ENCODE measurements at places on chromosomes 6 and 20.

DNA sequence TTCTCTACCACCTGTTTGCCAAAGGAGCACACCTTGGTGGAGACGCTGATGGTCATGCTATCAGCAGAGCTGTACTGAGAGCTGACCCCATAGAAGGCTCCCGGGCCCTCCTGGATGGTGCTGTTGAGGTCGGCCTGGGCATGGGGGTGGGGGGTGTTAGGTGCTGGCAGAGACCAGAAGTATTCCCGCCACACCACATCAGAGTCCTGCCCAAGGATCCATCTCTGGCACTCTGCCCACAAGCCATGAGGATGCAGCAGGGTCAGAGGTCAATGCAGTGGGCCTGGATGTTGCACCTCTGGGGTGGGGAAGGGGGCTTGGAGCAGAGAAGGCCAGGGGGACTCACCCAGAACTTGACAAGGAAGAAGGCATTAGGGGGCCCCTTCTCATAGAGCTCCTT is 7.4 kb downstream of the RPL10A start:
- no peak for DNase-seq

DNA sequence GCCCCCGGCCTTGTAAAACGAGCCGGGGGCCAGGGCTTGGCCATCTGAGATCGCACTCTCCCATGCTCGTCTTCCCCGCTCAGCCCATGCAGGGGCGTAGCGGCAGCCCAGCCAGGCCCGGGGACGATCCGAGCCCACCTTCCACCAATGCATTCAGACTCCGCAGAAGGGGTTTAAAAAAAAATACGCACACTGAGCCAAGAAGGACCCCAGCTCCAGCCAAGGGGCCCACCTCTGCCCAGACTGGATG is 320 bp downstream of the GSTA4 start:
- DNase-seq, result peak; percentile 53

GRCh38 chr20:60584221-60584620 is 626.0 kb downstream of the CDH26 start:
- no peak for DNase-seq

DNA sequence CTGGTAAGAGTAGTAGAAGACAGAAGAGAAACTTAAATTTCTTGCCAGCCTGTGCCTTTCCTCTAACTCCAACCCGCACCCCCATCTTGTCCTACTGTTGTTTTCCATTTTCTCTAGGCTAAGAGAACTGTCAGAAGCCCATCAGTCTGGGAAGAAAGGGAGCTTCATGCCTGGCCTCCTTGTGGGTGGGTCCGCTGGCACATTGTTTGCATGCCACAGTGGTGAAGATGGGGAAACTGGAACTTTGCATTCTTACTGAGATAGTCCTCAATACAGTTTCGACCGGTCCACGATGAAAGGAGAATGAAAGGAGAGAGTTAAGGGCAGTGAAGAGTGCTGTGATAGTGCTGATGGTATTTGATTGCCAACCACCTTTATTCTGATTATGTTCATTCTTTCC is 103.1 kb downstream of the TCP11 start:
- no peak for DNase-seq

DNA sequence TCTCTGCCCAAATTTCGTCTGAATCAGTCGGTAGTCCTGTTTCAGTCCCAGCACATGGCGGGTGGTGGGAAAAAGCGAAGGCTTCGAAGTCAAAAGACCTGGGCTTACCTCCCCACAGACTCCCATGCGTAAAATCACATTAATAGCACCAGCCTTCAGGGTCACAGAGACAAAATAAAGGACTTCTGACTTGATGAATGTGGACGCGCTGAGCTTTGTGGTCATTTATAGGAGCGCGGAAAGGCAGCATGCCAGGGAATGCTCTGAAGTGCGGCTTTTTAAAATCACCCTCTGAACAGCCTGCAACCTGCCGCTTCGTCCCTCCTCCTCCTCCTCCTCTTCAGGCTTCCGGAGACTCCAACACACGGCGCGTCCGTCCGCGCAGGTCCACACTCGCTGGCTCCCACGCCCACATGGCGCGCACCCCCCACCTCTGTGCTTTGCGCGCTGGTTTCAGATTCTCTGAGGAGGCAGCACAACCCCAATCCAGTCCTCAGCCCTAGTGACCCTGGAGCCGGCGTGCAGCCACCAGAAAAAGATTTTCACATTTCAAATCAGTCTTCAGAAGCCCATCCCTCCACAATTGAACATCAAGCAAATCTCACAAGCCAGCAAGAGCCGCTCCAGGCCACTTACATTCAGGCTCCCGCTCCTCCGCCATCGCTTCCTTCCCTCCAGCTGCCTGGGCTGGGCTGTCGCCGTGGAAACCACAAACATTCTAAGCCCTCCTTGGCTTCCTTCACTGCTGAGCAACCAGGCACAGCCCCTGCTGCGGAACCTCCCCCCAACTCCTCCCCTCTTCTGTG is at the start of gene C6orf118:
C6orf118 (minus strand) TSS at position 680 of the 806 bp plus-strand sequence; CDS start at position 661, 19 bp downstream.
- DNase-seq, result no peak

- no peak for DNase-seq
Observed at GRCh38 chr6:72382602-72383529, 239.0 kb upstream of the KCNQ5 start.

DNA sequence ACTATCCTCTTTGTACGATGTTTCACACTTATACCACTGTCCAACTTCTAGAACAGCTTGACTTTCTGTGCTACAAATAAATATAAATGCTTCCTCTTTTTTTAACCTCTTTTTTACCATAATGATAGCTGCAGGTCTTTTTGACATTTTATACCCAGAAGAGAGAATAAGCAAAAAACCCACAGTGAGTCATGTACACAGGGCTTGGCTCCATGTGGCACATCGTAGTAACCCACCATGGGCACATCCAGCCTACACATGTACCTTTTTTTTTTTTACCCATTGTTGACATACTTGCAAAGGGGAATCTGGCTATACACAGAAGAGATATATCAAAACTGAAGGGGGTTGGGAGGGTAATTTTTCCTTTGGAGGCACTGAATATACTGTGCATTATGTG is 59.5 kb upstream of the RSPO3 start:
- no peak for DNase-seq

- DNase-seq, result no peak
Observed at GRCh38 chr6:99789767-99790166, 183.1 kb downstream of the PRDM13 start.

DNA sequence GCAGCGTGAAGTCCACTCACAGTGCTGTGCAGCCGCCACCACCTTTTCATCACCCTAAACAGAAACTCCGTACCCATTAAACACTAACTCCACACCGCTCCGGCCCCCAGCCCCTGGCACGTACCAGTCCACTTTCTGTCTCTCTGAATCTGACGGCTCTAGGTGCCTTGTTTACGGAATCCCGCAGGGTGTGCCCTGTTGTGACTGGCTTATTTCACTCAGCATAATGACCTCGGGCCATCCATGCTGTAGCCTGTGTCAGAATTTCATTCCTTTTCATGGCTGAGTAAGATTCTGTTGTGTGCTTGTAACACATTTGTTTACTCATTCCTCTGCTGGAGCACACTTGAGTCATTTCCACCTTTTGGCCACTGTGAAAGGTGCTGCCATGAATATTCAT is 18.0 kb downstream of the TCFL5 start:
- DNase-seq, result no peak

DNA sequence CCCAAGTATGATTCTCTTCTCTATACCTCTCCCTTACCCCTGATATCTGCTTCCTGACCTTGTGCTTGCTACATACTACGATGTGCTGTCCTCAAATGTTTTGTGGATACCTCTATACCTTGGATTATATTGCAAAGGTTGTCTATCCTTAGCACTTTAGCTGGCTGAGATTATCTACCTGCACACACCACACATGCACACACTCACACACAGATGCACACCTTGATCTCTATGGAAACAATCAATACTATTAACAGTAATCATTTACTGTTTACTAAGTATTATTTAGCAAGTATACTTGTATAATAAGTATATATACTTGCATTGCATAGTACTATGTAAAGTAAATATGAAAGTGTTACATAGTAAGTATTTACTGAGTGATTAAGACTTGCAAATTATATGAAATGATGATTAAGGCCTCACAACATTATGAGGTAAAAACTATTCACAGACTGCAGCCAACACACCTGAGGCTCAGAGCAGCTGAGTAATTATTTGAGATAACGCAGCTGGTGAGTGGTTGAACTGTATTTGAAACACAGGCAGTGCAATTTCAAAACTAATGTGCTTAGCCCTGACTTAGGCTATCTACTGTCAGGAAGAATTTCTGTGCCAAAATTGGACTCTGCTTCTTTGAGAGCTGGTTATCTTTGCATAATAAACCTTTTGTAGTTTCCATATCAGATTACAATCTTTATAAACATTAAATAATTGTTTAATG is 699.9 kb downstream of the FRK start:
- no peak for DNase-seq

GRCh38 chr20:49187330-49187850 is 744 bp downstream of the STAU1 start:
- DNase-seq, result peak; percentile 29

GRCh38 chr20:59782986-59783640 is 150.3 kb downstream of the SYCP2 start:
- peak; percentile 44 for DNase-seq

GRCh38 chr6:38187811-38188590 is 368.5 kb downstream of the ZFAND3 start:
- no peak for DNase-seq

DNA sequence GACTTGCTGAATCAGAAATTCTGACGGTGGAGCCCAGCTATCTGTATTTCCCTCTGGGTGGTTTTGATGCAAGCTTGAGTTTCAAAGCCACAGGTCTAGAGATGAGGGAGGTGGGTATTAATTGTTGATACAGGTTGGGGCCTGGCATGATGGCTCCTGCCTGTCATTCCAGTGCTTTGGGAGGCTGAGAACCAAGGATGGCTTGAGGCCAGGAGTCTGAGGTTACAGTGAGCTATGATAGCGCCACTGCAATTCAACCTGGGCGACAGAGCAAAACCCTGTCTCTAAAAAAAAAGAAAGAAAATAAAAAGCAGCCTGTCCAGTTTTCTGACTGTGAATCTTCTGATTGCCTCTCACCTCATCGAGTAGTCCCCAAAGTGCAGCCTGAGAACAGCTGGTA is 184.8 kb upstream of the SASH1 start:
- no peak for DNase-seq

DNA sequence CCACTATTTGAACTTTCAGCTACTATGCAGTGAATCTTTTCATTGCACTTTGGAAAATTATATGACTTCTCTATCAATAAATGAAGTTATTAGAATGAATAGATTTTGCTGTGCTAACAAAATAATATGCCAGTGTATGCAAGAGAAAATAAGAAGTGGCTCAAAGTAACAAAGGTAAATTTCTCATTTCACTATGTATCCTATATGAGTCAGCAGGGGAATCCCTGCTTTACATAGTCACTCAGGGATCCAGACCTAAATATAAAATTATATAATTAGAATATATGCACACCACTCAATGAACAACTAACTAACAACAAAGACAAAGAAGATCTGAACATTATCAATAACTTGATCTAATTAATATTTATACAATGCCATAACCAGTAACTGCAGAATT is 390.8 kb upstream of the IRAK1BP1 start:
- no peak for DNase-seq

GRCh38 chr20:18466574-18466893 is 296 bp downstream of the DZANK1 start:
- no peak for DNase-seq

DNA sequence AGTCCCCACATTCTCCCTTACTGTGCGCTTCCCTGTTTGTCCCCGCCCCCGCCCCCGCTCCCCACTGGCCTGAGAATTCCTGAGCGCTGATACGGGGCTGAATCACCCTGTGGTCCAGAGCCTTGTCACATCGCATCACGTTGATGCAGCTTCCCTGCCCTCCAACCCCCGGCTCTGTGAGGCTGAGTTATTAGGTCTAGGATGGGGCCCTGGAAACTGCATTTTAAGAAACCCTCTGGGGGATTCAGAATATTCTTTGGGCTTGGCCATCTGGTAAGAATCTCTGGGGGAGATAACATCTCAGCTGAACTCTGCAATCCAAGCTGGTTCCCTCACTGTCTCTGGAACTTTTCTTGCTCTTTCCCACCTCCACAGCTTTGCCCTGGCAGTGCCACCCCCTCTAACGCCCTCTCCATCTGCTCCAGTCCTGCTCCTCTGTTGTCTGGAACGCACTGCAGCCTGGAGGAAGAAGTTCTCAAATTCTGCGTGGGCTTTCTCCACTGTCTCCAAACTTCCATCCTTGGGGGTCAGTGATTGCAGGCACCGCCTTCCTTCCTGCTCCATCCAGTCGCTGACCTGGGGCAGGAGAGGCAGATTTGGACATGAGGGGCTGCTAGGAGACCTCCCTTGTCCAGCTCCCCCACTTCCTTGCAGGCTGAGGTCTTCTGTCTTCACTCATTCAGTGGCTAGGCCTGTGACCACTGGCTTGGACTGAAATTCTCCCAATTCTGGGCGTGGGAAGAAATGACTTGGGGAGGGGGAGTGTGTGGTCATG is 42.6 kb downstream of the KIAA1755 start:
- no peak for DNase-seq

GRCh38 chr6:31972709-31973350 is 892 bp upstream of the DXO start:
- DNase-seq, result no peak

- DNase-seq, result no peak
Observed at GRCh38 chr6:13742961-13743735, 31.5 kb upstream of the RANBP9 start.

DNA sequence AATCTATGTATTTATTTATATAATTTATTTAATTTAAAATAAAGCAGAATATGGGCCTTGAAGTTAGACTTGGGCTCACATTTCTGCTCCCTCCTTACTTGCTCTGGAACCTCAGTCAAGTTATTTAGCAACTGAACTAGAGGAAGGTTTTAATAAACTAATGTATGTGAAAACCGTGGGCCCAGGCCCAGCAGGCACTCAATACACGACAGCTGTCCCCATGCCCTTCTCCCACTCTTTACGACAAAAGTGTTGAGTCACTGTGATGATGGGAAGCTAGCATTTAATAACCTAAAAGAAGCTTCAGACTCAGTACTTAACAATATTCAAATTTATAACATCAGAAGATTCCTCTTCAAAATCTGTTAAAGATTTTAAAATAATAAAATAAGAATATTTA is 46.7 kb downstream of the SERAC1 start:
- DNase-seq, result no peak

GRCh38 chr20:23637282-23638221 is at the start of gene CST3:
TSS of gene CST3 (minus strand) at chr20:23637955. CDS start at chr20:23637862, 93 bp downstream.
- no peak for DNase-seq

DNA sequence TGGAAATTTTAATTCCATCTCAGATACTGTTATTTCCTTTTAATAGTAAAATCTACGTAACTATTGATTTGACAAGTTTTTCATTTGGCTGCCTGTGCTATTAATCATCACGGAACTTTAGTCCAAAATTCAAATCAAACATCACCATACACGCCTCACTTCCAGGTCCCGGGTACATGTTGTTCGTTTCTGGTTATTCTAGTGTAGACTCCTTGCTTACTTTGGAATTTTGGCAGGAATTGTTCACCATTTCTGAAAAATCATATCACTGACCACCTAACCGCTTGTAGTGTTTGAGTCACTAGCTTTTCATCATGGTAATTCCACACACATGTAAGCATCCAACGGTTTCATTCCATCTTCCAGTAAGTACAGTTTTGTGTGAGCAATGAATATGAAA is 98.0 kb upstream of the NHSL1 start:
- DNase-seq, result no peak

GRCh38 chr20:35106827-35107380 is 14.3 kb upstream of the TRPC4AP start:
- no peak for DNase-seq

GRCh38 chr20:3227936-3228749 is 10.8 kb downstream of the SLC4A11 start:
- no peak for DNase-seq

All from activated T-cell treated with anti-CD3 and anti-CD28 coated beads, Interleukin-2, amount 50 U/mL, for 72 hours (primary cell).